Spleen (tissue), 13 donors: ENCODE measurements at places on chromosomes 6 and 20.
A peak's percentile ranks its signal among the peaks of the same experiment; 100 is the strongest.

- no peak for DNase-seq
Observed at GRCh38 chr6:17242087-17242486, 39.1 kb upstream of the RBM24 start.

- no peak for DNase-seq
Observed at GRCh38 chr20:24402188-24402587, 67.2 kb upstream of the SYNDIG1 start.

GRCh38 chr20:36628076-36628475 lies 17.9 kb downstream of the SLA2 start:
- no peak for DNase-seq

DNA sequence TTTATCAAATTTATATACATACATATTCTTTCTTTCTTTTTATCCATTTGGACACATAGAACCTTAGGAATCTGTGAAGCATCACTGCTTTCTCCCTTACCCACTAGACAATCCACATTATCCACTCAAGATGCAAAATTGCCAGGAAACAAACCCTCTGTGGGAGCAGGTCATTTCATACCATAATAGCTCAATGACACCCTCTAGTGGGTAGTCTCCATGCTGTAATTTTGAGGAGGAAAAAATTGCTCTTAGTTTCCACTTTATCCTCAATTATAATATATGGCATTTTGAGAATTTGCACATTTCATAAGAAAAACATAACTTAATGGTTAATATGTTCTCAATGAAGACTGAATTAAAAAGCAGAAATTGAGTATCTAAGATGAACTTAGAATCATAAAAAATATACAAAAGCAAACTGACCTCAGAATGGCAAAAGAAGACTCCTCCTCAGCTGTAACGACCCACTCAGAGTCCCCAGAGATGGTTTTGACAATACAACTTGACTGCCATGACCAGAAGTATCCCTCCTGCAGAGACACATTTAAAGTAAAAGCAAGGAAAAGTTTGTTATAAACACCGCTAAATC lies 164.1 kb downstream of the FRK start:
- DNase-seq, result no peak

DNA sequence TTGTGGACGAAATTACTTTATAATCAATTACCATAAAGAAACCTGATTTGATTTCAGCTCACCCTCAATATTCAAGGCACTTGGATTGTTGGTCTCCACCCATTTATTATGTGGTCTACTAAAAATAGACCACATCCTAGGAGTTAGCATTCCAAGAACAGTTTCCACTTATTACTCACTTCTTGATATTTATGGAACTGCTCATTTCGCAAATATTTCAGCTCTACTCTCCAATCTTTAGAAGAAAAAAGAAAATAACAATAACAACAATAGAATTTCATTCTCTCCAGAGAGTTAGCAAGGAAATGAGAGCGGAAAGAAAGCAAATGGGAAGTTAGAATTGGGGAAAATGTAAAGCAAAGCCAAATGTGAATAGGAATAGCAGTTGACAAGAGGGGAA lies 26.2 kb upstream of the HDAC2 start:
- no peak for DNase-seq

DNA sequence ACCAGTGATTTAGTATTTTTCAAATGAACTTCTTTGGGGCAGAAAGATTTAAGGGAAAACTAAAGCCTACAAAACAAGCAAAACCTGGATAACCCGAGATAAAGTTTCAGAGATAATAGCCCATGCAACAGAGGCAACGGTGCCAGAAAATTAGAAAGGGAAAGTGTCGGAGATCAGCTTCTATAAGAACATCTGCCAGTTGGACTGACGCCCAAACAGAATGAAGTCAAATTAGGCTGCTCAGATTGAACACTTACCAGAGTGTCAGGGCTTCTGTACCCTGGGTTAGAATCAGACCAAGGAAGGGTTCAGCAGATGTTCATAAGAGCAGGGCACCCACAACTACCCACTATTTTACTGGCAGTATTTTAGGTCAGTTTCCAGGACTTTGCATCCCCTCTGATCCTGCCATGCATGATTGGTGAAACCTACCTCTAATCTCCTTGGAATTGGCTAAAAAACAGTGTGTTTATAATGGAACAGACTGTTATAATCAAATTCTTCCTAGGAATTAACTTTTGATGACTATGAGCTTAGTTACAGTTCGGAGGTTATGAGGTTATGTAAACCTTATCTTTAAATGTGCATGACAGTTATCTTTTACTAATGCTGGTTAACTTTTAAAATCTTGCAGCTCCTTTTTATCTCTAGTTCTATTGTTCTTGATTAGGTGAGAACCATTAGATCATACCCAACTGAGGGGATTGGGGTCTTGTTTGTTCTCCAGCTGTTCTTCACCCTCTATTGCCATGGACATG lies 13.1 kb downstream of the BMP2 start:
- no peak for DNase-seq

GRCh38 chr6:63807056-63807455 lies 171.5 kb downstream of the PHF3 start:
- no peak for DNase-seq

GRCh38 chr6:106510090-106510970 lies 119.0 kb downstream of the RTN4IP1 start:
- peak; percentile 94 for DNase-seq

GRCh38 chr6:162343198-162343935 lies 384.2 kb downstream of the PRKN start:
- no peak for DNase-seq
